ENCODE measurements at places on chromosomes 13 and 19. TPM values are rescaled to one million over a fixed set of nuclear protein-coding genes. Genes with fewer than 3 reads are reported as not detected.

The LINGO3 gene
- 0.13 TPM for total RNA-seq

The KCNN1 gene
- 11.0 TPM for total RNA-seq

The SIN3B gene
- 71.1 TPM for total RNA-seq

The ETV2 gene
- total RNA-seq, result 0.88 TPM

The OSCAR gene
- total RNA-seq, result 0.90 TPM

The C13orf46 gene
- 0.21 TPM for total RNA-seq

The TEX101 gene
- not detected for total RNA-seq

The ZNF556 gene
- total RNA-seq, result not detected

The KLK8 gene
- 2.1 TPM for total RNA-seq

The RNF225 gene
- total RNA-seq, result 1.2 TPM

The PPP1R15A gene
- total RNA-seq, result 12.8 TPM

The VSTM1 gene
- total RNA-seq, result 0.65 TPM

The CCL25 gene
- total RNA-seq, result not detected

The TCF3 gene
- 340 TPM for total RNA-seq

The IRGC gene
- total RNA-seq, result not detected

The ZNF490 gene
- 9.0 TPM for total RNA-seq

The RPL28 gene
- total RNA-seq, result 2,232 TPM

The C19orf73 gene
- 1.2 TPM for total RNA-seq

The ZNF541 gene
- 0.50 TPM for total RNA-seq

The DIAPH3 gene
- total RNA-seq, result 30.8 TPM

The ZNF235 gene
- 4.5 TPM for total RNA-seq

The KASH5 gene
- total RNA-seq, result 0.19 TPM

The MISP gene
- 0.54 TPM for total RNA-seq

The RASAL3 gene
- 0.19 TPM for total RNA-seq

The SHD gene
- total RNA-seq, result 5.8 TPM

The ZNF536 gene
- 0.09 TPM for total RNA-seq

The NLRP4 gene
- total RNA-seq, result not detected

The LRCH1 gene
- 10.9 TPM for total RNA-seq
